ENCODE measurements at places on chromosomes 16 and 17.
A peak's percentile ranks its signal among the peaks of the same experiment; 100 is the strongest.

- DNase-seq: no peak
- no peaks in the 10 kb centered on the region for H3K4me1 ChIP-seq
- no peaks in the 10 kb centered on the region for H3K27me3 ChIP-seq
- H3K4me3 ChIP-seq: no peak overlapping the region
These were observed 12.2 kb upstream of the SLC52A1 start for GRCh38 chr17:5047446-5047845.

GRCh38 chr16:75494661-75495075, 573 bp downstream of the CHST6 start:
- H3K4me1 ChIP-seq: no peaks in the 10 kb centered on the region
- DNase-seq: peak; percentile 22
- peak overlapping the region; percentile 49 for H3K4me3 ChIP-seq
- H3K27ac ChIP-seq: peak overlapping the region; percentile 65

- H3K27ac ChIP-seq: no peak overlapping the region
- no peaks in the 10 kb centered on the region for H3K27me3 ChIP-seq
- H3K4me3 ChIP-seq: no peak overlapping the region
- peak; percentile 40 for DNase-seq
- no peaks in the 10 kb centered on the region for H3K36me3 ChIP-seq
These were observed 20.4 kb upstream of the CDYL2 start for GRCh38 chr16:80824623-80825364.

GRCh38 chr17:51166987-51167931, 1.0 kb downstream of the NME2 start:
- DNase-seq: peak; percentile 75
- peak overlapping the region; percentile 97 for H3K27ac ChIP-seq
- peaks cover 21% of the 10 kb centered on the region for H3K4me1 ChIP-seq
- H3K27me3 ChIP-seq: no peaks in the 10 kb centered on the region

GRCh38 chr17:44820631-44821212, 9.4 kb downstream of the GJC1 start:
- H3K4me1 ChIP-seq: no peaks in the 10 kb centered on the region
- no peak overlapping the region for H3K4me3 ChIP-seq
- no peaks in the 10 kb centered on the region for H3K36me3 ChIP-seq
- no peak overlapping the region for H3K27ac ChIP-seq

DNA sequence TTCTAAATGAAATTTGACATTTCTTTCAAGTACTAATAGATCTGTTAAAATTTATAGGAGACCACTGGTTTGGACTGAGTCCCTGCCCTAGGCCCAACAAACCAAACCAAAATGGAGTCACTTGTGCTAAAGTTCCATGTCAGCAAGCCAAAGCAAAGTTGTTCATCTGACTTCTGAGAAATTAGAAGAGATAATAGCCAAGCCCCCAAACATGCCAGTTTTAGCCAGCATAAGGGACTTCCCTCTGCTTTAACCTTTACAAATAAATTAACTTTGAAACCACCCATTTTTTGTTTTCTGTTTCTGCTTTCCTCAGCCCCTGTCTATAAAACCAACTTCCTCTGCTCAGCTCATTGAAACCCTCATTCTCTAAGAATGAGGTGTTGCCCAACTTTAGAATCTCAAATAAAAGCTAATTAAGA, 18.9 kb downstream of the CDR2 start:
- H3K4me3 ChIP-seq: no peak overlapping the region
- DNase-seq: no peak
- no peaks in the 10 kb centered on the region for H3K36me3 ChIP-seq
- no peak overlapping the region for H3K27ac ChIP-seq

- peaks cover 5% of the 10 kb centered on the region for H3K4me1 ChIP-seq
- no peaks in the 10 kb centered on the region for H3K27me3 ChIP-seq
- H3K4me3 ChIP-seq: no peak overlapping the region
These were observed 174.9 kb upstream of the CIBAR2 start for GRCh38 chr16:85286951-85287814.

GRCh38 chr16:31458073-31458843, 1.0 kb upstream of the ARMC5 start:
- H3K4me1 ChIP-seq: peaks cover 17% of the 10 kb centered on the region
- peak overlapping the region; percentile 78 for H3K4me3 ChIP-seq
- no peaks in the 10 kb centered on the region for H3K27me3 ChIP-seq
- peak overlapping the region; percentile 85 for H3K27ac ChIP-seq
- DNase-seq: peak; percentile 77

GRCh38 chr16:15641753-15642556, 999 bp downstream of the MARF1 start:
- peak overlapping the region; percentile 73 for H3K4me3 ChIP-seq
- H3K4me1 ChIP-seq: peaks cover 17% of the 10 kb centered on the region
- peak overlapping the region; percentile 92 for H3K27ac ChIP-seq
- no peaks in the 10 kb centered on the region for H3K27me3 ChIP-seq

GRCh38 chr16:84454611-84455010, 49.8 kb downstream of the MEAK7 start:
- H3K27me3 ChIP-seq: no peaks in the 10 kb centered on the region
- no peak overlapping the region for H3K27ac ChIP-seq
- DNase-seq: peak; percentile 25
- no peaks in the 10 kb centered on the region for H3K4me1 ChIP-seq
- no peaks in the 10 kb centered on the region for H3K36me3 ChIP-seq
